ENCODE measurements at places on chromosomes 1 and 21.

- DNase-seq, result no peak
Measured at GRCh38 chr1:239763850-239764249, 327.8 kb upstream of the FMN2 start.

- DNase-seq, result no peak
Measured at GRCh38 chr1:53655931-53656746, 82.8 kb downstream of the GLIS1 start.

DNA sequence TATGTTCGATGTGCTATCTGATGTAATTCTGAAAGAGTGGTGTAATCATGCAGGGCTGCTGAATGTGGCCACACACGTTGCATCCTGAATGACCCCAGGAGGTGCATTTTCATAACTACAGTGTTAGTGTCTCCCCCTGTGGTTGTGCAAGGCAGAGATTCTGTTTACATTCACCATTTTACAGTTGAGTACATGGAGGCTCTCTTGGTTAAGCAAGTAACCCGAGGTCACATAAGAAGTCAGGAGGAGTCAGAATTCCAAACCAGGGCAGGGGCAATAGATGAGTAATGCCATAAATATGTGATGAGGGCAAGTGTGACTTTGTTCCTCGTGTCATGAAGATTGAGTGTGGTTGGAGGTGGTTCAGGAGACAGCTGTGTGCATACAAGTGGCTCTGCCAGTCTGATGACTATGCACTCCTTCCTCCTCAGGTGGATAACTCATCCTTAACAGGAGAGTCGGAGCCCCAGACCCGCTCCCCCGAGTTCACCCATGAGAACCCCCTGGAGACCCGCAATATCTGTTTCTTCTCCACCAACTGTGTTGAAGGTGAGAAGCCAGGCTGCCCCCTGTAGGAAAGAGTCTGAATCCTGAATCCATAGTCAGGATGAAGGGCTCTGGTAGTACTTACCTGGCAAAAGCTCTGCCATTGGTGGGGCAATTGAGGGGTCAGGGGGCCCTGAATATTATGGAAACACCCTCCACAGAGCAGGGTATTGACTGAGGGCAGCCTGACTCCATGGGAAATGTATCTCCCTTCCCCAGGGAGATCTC, 9.3 kb downstream of the ATP1A2 start:
- no peak for DNase-seq

DNA sequence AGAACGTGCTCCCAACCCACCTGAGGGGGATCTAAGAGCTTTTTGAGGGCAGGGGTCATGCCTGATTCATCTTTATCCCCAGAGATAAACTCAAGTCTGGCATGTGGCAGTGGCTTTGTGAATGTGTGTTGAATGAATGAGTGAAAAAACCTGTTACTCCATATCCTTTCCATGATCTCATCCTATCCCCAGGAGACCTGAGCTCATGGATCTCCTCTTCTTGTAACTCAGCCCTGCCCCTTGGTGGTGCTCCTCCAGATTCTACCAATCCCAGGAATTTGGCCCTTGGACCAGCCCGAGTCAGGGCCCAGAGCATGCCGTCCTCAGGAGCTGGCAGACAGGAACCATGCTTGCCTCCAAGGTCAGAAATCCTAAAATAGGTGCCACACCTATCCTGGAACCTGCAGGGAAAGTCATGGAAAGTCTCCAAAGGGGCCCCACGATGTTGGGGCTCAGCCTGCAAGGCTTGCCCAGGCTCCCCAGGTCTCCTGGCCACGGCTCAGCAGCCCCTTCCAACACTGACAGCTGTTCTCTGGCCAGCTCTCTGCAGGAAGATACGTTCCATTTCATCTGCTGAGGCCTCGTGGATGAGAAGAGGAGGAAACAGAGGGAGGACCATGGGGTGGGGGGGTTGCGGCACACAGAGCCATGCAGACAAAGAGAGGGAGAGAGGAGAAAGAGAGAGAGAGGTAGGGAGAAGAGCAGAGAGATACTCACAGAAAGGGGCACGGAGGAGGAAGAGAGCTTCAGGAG, 214.6 kb downstream of the TRABD2B start:
- DNase-seq, result no peak

DNA sequence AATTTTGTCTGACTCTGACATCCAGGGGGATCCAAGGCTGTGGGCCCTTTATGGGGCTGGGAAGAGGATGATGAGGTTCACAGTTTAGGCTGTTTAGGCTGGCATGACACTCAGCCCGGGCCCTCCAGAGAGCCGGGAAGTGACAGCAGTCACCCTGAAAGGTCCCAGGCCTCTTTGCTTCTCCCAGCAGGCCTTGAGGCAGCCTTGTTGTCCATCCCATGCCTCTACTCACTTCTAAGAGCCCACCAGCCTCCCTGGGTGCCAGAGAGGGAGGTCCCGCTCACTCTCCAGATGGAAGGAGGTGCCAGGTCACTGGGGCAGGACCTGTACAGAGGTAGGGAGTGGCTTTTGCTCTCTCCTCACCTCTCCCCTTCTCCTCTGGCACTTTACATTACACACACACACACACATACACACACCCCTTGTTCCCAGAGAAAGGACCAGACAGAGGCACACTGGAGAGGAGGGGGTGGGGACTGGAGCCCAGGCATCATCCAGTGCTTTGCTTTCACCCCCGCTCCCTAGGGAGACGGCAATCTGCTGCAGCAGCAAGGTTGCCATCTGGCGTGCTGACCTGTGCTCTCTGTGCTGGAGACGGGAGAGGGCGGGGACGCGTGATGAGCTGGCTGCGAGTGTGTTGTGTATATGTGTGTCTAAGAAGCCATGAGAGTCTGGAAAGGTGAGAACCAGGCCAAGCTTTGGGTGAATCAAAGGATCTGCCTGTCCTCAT, 4.6 kb downstream of the KLHDC8A start:
- no peak for DNase-seq

GRCh38 chr1:92975551-92976232, 14.4 kb upstream of the DIPK1A start:
- no peak for DNase-seq

DNA sequence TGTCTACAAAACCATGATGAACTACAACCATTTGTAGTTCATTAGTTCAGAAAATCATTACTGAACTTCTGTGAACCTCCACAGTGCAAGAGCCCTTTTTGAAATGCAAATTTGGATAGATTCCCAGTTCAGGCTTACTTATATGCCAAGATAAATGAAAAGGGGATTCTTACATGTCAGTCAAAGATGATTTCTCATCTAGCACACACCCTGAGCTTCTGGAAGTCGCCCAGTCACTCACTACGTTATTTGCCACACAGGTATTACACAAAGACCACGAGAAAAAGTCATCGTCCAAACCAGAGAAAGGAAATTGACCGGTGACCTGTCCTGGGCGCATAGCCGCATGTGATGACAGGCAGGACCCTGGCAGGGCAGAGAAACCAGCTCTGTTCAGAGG, 41.8 kb downstream of the ETS2 start:
- no peak for DNase-seq

DNA sequence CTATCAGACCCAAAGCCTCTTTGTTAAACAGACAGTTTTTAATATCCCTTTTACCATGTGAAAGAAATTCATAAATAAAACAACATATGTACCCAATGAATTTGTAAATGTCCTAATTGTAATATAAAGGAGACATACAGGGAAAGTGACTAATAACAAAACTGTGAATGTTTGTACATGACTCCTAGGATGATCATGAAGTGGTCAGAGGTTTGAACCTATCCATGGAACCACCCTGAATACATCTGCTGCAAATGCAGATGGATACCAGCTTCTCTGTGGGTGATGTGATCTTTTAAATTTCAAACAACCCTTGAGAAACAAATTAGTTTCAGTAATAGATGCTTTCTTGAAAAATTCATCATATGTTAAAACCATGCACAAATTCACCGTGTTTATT, 16.7 kb upstream of the ACBD3 start:
- DNase-seq, result no peak

GRCh38 chr1:228500143-228500734, 13.1 kb downstream of the RNF187 start:
- DNase-seq, result no peak

- no peak for DNase-seq
Measured at GRCh38 chr1:152020849-152021248, 16.0 kb downstream of the S100A11 start.

GRCh38 chr1:168116327-168116799, 20.4 kb downstream of the GPR161 start:
- no peak for DNase-seq

GRCh38 chr1:106921186-106921585, 135.3 kb upstream of the PRMT6 start:
- no peak for DNase-seq

GRCh38 chr21:32698971-32699693, 28.7 kb downstream of the SYNJ1 start:
- no peak for DNase-seq

DNA sequence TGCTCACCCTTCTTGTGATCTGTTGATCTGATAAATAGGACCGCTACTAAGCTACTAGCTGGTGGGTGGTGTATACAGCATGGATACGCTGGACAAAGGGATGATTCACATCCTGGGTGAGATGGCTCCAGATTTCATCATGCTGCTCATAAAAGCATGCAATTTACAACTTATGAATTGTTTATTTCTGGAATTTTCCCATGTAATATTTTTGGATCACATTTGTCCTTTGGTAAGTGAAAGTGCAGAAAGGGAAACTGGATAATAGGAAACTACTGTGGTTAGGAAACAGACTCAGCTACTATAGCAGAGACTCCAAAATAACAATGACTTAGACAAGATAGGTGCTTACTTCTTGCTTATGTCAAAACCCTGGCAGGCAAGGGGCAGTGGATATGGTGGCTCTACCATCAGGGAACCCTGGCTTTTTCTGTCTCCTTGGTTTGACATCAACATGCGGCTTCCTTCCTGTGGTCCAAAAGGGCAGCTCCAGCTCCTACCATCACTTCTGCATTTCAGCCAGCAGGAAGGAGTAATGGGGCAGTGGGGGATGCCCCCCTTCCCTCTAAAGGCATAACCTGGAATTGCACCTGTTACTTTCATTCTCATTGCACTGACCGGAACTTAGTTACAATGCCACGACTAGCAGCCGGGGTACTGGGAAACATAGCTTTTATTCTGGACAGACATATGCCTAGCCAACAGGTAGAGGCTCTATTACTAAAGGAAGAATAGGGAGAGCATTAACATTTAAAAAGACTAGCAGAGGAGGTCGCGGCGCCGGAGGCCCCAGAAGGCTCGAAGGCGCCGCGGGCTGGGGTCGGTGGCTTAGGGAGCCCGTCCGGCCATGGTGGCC, 13.8 kb upstream of the AK2 start:
- no peak for DNase-seq

GRCh38 chr1:1945782-1946393, 26.8 kb upstream of the TMEM52 start:
- no peak for DNase-seq

DNA sequence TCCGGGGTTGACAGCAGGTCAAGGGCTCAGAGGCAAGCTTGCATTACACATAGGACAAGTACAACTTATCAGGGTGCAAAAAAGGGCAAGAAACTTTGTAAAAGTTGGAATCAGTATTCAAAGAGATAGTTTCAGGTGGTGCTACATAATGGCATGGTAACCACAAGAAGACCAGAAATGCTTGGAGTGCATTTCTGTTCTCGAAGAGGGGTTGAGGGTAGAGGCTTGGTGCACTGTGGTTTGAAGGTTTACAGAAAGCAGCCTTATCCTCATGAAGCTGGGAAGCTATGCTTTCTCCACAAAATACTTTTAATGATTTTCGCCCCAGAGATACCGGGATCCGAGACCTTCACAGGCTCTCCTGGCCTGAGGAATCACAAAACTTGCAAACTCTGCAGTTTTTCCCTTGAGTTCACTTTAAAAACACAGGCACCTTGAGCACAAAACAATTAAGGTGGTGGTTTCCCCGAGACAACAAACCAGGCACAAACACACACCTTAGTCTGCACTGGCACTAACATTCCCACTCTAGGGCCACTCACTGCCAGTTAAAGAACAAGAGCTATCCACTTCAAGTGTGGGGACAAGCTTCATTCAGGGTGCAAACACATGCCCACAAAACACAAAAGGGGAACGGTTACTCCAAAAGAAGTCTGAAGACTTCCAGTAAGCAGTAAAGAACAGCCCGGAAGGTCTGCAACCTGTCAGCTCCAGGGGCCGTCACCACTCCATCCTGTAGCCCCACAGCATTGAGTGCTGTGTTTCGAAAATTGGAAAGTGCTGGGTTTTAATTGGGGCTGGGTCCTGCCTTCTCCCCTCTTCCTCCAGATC, 29.8 kb upstream of the NFIA start:
- DNase-seq, result no peak

DNA sequence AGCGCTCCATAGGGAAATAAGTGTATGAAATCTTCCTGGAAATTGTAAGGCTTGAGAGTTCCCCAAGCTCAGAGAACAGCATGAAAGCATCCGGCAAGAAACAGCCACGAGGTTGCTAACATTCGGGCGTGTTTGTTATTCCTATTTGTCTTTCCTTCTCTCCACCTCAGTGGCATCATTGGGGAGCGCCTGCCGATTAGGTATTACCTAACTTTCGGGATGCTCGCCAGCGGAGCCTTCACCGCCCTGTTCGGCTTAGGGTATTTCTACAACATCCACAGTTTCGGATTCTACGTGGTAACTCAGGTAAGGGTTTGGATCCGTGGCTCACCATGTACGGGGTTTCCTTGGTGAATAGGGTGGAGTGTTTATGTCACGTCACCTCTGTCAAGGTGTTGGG, 25.7 kb downstream of the SLC37A1 start:
- no peak for DNase-seq

- no peak for DNase-seq
Measured at GRCh38 chr1:205225901-205226765, 1.6 kb upstream of the TMCC2 start.

DNA sequence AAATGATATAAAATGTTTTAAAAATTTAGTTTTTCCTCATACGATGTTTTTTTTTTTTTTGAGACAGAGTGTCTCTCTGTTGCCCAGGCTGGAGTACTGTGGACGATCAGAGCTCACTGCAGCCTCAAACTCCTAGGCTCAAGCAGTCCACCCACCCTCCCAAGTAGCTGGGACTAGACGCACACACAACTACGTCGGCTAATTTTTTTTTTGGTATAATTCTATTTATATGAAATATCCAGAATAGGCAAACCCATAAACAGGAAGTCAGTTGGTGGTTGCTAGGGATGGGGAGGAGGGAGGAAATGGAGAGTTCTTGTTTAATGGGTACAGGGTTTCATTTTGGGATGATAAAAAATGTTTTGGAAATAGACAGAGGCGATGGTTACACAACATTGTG, 56.5 kb downstream of the WARS2 start:
- DNase-seq, result no peak

GRCh38 chr1:85202092-85202863, 1.5 kb upstream of the SYDE2 start:
- no peak for DNase-seq

- DNase-seq, result no peak
Measured at GRCh38 chr1:165726841-165727240, 28.5 kb upstream of the ALDH9A1 start.

DNA sequence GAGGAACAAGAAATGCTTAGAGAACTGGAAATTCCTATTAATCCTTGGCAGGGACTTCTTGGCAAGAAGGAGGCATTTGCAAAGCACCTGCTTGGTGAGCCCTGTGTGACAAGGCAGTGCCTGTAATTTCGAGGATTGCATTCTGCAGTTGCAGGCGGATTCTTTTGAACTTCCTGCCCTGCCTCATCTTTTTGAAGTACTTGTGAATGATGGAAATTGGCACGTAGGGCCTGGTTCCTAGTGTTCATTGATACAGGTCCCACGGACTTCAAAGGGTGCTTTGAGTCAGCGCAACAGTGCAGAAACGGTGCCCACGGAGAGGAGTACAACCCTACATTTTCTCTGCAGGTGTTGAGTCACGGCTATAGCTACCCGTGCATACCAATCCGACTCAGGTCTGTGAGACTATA, 6.4 kb downstream of the HUNK start:
- no peak for DNase-seq

All from putamen (tissue), 1 donor.